Mucosa of descending colon (tissue), 3 donors: ENCODE measurements at places on chromosomes 1 and 21.

DNA sequence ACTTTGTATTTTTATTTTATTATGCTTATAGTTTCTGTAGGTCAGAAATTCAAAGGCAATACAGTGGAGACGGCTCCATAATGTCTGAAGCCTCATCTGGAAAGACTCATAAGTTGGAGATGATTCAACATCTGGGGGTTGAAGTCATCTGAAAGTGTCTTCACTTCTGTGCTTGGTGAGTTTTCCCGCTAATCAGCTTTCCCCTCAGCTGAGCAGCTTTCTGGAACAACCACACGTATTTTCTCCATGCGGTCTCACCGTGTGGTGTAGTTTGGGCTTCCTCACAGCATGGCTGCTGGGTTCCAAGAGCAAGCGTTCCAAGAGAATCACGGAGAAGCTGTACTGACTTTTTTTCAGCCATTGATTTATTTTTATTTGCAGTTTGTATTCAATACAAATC, 7.6 kb upstream of the DDI2 start:
- DNase-seq, result no peak

DNA sequence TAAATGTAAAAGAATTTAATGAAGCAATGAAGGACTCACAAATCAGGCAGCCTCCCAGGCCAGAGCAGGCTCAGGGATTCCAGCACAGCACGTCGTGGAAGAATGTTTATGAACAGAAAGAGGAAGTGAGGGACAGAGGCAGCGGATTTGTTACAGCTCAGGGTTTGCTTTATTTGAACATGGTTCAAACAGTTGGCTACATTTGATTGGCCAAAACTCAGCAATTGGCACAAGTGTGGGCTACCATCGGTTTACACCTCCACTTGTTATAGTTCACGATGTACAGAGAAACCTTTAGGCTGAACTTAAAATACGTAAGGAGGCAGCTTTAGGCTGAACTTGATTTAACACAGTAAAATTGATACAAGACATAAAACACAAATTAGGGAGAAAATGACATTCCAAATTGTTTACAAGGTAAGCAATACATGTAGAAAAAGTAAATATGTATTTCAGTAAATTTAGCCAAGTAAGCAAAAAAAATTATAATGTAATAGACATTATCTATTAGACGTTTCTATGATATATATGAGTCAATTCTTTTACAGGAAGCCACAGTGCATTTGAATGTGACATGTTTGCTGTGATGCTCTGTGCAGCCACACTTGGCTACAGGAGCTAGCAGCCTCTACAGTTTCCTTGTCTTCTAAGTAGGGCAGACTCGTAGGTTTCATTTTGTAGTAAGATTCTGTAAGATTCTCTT, 126.5 kb downstream of the ADSS2 start:
- peak; percentile 49 for DNase-seq

GRCh38 chr1:65971547-65971946, 178.9 kb downstream of the PDE4B start:
- no peak for DNase-seq

- no peak for DNase-seq
Observed at GRCh38 chr1:13757693-13758092, 57.7 kb downstream of the PRDM2 start.
